ENCODE measurements at places on chromosomes 4 and X.

GRCh38 chr4:153014460-153014859, 78.3 kb downstream of the FHDC1 start:
- H3K36me3 ChIP-seq = peaks cover 12% of the 10 kb centered on the region
- H3K27me3 ChIP-seq = no peaks in the 10 kb centered on the region
- DNase-seq = no peak

GRCh38 chr4:74114234-74114633, 15.2 kb upstream of the CXCL2 start:
- no peaks in the 10 kb centered on the region for H3K36me3 ChIP-seq
- H3K4me3 ChIP-seq = no peak overlapping the region
- DNase-seq = no peak
- H3K27ac ChIP-seq = no peak overlapping the region

DNA sequence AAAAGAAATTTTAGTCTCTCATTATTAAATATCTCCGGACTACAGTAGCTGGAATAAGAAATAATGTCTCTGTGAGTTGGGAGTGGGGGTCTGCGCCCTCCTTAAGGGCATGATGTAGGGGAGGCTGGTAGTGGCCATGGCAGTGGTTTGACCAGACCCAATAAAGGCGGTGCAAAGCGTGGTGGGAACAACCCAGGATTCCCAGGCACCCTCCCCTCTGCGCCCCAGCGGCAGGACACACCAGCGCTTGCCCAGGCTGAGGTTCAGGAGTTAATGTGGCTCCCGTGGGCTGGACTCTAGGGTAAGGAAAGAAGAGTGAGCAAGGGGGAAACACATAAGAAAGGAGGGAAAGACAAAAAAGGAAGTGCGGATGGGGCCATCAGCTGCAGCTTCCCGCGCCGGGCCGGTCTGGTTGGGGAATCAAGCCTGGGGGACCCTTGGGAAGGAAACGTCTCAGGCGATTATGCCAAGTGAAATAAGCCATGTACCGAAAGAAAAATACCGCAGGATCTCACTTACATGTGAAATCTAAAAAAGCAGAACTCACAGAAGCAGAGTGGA, 157.5 kb upstream of the SMIM31 start:
- H3K4me1 ChIP-seq = no peaks in the 10 kb centered on the region
- no peak for DNase-seq
- no peaks in the 10 kb centered on the region for H3K36me3 ChIP-seq
- H3K27ac ChIP-seq = no peak overlapping the region
- no peak overlapping the region for H3K4me3 ChIP-seq
- H3K27me3 ChIP-seq = no peaks in the 10 kb centered on the region

DNA sequence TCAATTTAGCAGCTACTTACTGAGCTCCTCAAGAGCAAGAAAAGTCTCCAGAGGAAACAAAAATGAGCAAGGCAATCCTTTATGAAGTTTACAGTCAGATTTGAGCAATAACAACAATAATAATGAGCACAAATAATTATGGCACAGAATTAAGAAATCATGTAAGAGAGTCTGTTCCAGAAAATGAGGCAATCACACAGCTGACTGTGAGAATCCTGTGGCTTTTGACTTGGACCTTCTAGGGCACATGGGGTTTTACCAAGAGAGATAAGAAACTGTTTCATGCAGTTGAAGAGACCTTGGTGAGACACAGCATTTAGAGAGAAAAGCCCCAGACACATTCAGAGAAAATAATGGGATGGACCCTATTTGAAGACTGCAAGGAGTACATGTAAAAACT, 362.6 kb upstream of the MAGEB2 start:
- DNase-seq = no peak
- no peak overlapping the region for H3K4me3 ChIP-seq
- no peaks in the 10 kb centered on the region for H3K27me3 ChIP-seq

- H3K4me1 ChIP-seq = no peaks in the 10 kb centered on the region
- no peaks in the 10 kb centered on the region for H3K27me3 ChIP-seq
- no peaks in the 10 kb centered on the region for H3K36me3 ChIP-seq
These were observed 13.8 kb upstream of the ENOX2 start for GRCh38 chrX:130916636-130917422.

DNA sequence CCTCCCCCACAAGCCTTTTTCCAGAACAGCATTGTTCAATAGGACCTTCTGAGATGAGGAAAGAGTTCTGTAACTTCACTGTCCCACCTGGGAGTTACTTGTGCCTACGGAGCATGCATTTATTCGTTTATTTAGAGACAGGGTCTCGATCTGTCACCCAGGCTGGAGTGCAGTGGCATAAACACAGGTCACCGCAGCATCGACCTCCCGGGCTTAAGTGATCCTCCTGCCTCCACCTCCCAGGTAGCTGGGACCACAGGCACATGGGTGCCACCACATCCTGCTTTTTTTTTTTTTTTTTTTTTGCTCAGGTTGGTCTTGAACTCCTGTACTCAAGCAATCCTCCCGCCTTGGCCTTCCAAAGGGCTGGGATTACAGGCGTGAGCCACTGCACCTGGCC, 2.9 kb downstream of the MAP3K15 start:
- peaks cover 7% of the 10 kb centered on the region for H3K27me3 ChIP-seq
- H3K36me3 ChIP-seq = no peaks in the 10 kb centered on the region
- no peaks in the 10 kb centered on the region for H3K4me1 ChIP-seq
- no peak overlapping the region for H3K27ac ChIP-seq
- no peak overlapping the region for H3K4me3 ChIP-seq
- no peak for DNase-seq

DNA sequence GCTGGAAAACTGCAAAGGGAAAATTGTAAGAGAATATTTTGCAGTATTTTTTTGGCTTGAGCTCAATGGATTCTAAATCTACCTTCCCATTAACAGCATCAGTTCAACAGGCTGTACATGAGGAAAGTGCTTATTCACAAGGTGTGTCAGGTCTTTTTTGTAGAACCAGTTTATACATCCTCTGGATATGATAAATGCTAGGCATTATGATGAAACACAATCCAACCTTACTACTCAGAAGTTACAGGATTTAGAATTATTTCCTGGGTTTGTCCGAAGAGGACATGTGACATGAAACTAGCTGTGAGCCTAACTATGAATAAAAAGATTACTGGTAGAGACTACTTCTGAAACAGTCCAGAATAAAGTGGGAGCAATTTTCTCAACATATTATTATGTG, 49.5 kb downstream of the ATXN3L start:
- no peak overlapping the region for H3K27ac ChIP-seq
- peaks cover 2% of the 10 kb centered on the region for H3K4me1 ChIP-seq
- DNase-seq = no peak
- no peak overlapping the region for H3K4me3 ChIP-seq

DNA sequence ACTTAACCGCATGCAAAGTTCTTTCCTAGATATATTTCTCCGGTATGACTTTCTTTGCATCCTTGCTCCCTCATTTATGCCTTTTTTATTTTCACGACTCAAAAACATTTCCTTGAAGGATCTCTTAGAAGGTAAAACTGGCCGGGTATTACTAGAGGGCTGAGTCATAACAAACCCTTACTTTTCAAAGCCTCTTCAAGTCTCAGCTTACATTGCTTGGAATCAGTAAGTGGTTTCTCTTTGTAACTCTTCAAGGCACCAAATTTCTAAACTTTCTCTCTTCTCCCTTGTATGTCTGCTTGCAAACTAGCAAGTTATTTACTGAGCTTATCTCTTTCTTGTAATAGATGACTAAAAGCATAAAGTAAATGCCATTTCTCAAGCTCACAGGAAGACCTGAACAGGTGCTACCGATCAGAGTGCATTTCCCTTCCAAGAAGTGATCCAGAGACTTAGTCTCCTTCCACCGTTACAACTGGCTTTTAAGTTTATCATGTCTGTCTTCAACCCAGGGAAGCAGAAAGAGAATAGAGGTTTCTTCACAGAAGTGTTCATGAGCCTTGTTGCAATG, 75.5 kb downstream of the ANXA10 start:
- no peak for DNase-seq
- no peak overlapping the region for H3K4me3 ChIP-seq
- H3K27me3 ChIP-seq = no peaks in the 10 kb centered on the region
- H3K4me1 ChIP-seq = no peaks in the 10 kb centered on the region
